Sciatic nerve (tissue), 2 donors: ENCODE measurements at places on chromosomes 11 and 22.
A peak's percentile ranks its signal among the peaks of the same experiment; 100 is the strongest.

GRCh38 chr11:44067266-44067665 is 1.2 kb downstream of the ACCS start:
- DNase-seq: no peak

GRCh38 chr11:114102993-114103896 is 43.7 kb downstream of the ZBTB16 start:
- DNase-seq: no peak

- no peak for DNase-seq
Observed at GRCh38 chr11:125117429-125117828, 6.0 kb upstream of the TMEM218 start.

- DNase-seq: peak; percentile 56
Observed at GRCh38 chr11:73274722-73275380, 2.7 kb downstream of the P2RY6 start.

DNA sequence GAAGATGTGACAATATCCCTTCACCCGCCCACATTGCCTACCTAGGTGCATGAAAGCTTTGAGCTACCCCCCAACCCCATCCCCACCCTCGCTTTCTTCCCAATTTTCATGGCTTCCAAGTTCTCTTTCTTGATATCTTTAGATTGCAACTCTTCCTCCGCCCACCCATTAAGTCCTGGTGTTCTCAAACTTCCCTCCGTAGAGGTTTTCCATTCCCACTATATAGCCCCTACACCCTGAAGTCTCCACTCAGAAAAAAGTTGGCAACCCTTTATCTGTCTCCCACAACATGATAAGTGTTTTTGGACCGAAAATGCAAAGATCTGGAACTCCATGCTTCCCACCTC is 572 bp downstream of the ZNF70 start:
- DNase-seq: no peak

GRCh38 chr11:13364388-13364787 is 86.8 kb downstream of the BMAL1 start:
- DNase-seq: no peak

DNA sequence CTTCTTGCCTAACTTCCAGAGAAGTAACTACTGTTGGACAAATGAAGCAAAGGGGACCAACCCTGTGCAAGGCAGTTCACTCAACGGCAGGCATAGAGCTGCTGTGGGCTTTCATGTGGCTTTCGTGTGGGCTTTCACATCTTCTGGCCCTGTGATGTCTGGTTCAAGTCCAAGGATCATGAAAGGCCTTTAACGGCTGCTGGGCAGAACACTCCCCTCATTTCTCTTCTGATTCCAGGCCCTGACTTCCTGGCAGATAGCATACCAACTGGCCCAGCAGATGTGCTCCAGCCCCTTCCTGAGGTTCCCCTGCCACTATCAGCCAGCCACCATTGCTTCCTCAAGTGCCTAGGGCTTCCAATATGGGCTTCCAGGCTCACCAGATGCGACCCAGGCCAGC is 28.7 kb upstream of the CTR9 start:
- no peak for DNase-seq

DNA sequence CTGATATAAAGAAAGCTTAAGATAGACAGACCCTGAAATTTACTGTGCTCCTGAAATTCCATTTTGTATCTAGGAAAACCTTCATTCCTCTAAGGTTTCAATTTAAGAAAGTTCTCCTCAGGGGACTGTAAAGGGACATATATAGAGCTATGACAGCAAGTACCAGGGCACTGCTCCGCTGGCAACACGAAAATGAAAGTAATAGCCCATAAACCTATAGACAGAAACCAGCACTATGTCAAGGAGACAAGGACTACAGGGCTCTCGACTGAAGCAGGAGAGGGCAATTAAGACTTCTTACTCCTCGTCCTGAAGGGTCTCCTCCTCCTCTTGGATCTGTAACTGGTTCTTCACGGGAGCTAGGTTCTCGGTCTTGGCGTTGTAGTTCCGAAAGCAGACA is 6.9 kb downstream of the FEZ1 start:
- DNase-seq: no peak

DNA sequence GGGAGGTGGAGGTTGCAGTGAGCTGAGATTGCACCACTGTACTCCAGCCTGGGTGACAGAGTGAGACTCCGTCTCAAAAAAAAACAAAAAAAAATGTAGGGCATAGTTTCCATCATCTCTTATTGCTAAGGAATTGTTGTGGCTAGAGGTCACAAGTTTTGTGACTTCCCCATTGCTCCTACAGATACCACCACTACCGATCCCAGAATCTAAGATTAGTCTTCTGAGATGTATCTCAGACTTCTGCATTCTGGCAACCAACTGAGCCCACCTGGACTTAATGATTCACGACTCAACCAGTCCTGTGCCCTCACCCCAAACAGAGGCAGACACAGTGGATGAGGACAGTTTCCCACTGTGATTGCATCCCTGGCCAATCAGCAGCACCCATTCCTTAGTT is 148.9 kb downstream of the NECTIN1 start:
- no peak for DNase-seq
